ENCODE measurements at places on chromosomes 5 and 9.

DNA sequence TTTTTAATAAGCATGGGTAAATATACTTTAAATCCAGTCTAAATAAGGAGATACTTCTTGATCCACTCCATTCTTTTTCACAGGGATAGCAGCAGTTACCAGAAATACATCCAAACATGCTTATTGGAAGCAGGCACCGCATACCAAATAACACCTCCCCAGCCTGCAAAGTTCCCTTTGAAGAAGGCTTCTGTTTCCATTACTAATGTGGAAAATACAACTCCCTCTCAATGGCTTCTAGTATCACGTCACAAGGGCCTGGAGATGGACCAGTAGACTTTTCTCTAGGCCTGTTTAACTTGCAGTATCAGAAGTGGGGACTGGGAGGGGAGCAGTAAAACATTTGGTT, 20.8 kb downstream of the TMEM245 start:
- no peak for DNase-seq

- peak; percentile 41 for DNase-seq
Measured at GRCh38 chr5:137735555-137736284, at the start of gene KLHL3. Gene KLHL3 (minus strand): TSS chr5:137736089. CDS start chr5:137735646, 443 bp downstream.

DNA sequence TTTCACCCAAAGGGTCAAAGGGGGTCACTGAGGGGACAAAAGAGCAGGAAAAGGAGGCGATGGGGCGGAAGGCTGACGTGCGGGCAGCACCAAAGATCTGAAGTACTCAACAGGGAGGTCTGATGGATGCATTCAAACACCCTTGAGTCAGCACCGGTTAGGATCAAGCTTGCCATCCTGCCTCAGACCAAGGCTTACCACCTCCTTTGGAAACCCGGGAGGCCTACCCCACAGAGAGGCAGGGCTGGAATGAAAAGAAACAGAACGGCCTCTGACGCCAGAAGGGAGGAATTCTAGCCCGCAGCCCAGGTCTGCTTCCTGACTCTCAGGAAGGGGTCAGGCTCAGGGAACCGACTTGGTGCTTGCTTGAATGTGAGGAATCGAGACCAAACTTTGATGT, 125.6 kb downstream of the PAPPA start:
- DNase-seq, result no peak

DNA sequence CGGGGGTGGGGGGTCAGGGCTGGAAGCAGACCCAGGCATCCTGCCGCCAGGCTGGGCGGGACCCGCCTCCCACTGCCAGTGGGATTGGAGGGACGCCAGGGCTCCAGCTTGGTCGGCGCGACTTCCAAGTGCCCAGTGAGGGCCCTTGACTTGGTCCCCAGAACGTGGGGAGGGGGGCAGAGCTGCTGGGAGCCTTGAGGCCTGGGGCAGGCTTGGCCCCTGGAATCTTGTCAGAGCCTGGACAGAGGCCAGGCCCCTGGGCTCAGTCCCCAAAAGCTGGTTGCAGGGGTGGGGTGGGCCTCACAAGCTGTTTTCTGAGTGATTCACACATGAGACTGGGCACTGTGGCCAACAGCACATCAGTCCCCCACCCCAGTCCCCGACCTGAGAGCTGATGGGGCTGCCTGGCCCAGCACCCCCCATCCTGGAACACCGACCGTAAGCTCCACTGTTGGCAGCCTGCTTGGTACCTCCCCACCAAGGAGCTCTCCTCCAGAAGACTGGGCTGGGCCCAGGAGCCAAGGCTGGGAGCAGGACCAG, 526 bp downstream of the CLIC3 start:
- DNase-seq, result no peak

GRCh38 chr9:68625559-68625958, 79.5 kb upstream of the PIP5K1B start:
- no peak for DNase-seq

GRCh38 chr5:130055572-130055971, 151.3 kb downstream of the CHSY3 start:
- DNase-seq, result no peak

- DNase-seq, result no peak
Measured at GRCh38 chr9:81191222-81191621, 498.1 kb downstream of the TLE1 start.

- no peak for DNase-seq
Measured at GRCh38 chr5:171323806-171324632, 15.0 kb downstream of the TLX3 start.

- no peak for DNase-seq
Measured at GRCh38 chr5:15007646-15008045, 136.1 kb upstream of the ANKH start.

DNA sequence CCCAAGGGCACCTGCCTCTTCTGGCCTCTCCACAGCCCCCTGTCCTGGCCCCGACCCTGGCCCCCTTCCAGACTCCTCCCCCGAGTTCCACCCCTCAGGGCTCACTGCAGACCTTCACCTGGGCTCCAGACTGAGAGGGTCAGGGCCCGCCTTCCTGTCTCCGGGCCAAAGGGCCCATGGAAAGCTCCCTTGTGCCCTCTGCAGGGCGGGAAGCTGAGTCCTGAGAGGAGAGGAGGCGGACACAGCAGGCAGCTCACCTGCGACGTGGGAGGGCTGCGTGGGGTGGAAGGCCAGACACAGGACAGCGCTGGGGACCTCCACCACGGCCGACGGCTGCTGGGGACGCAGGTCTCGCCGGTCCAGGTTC, 20.6 kb downstream of the DYNC2I2 start:
- DNase-seq, result no peak

GRCh38 chr5:54091307-54092130, 218.9 kb downstream of the ARL15 start:
- DNase-seq, result no peak

DNA sequence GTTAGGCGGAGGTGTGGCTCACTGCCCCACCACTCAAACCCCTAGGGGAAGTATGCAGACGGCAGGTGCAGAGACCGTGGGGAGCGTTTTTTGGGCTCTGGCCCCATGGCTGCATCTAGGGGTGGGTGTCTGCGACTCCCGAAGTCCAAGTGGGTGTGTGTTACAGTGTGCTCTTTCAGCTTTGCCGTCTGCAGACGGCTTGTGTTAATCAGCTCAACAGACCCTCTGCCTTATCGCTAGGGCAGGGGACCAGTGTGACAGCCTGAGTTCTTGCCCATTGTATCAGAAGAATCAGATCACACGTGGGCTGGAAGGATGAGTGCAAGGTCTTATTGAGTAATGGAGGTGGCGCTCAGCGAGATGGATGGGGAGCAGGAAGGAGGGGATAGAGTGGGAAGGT, 162.8 kb downstream of the ENC1 start:
- DNase-seq, result no peak

GRCh38 chr9:124621371-124622328, 114.5 kb upstream of the NR5A1 start:
- no peak for DNase-seq

- DNase-seq, result no peak
Measured at GRCh38 chr5:139495638-139496435, 13.3 kb upstream of the STING1 start.

GRCh38 chr5:121164632-121165031, 687.0 kb upstream of the FTMT start:
- no peak for DNase-seq

DNA sequence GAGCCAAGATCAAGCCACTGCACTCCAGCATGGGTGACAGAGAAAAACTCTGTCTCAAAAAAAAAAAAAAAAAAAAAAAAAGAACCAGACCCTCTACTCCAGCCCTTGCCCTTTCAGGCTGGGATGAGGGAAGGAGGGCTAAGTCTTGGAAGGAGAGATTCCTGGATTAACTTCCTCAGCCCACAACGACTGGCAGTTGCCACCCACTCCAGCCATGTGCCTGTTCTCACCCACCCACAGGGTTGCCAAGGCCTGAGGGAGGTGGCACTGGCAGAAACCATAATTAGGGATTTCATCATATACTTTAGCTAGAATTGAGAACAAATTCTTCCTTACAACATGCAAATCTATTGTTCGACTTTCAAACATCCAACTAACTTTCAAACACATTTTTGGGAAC, 87.8 kb upstream of the SLC30A5 start:
- DNase-seq, result no peak

DNA sequence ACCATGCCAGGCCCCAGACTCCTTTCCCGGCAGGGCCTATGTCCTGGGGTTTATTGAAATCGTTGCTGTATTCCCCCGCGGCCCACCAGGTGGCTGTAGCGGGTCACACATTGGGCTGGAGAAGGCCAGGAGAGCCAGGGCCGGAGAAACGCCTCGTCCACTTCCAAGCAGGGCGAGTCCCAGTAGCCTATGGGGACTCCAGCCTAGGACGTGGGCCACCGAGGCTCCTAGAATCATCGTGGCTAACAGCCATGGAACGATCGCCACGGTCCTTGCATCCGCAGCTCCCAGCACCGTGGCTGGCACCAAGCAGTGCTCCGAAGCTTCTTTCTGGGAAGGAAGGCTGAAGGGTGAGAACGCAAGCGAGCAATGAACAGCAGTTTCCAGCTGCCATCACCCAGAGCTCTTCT, 87.7 kb downstream of the ENTREP1 start:
- DNase-seq, result no peak

DNA sequence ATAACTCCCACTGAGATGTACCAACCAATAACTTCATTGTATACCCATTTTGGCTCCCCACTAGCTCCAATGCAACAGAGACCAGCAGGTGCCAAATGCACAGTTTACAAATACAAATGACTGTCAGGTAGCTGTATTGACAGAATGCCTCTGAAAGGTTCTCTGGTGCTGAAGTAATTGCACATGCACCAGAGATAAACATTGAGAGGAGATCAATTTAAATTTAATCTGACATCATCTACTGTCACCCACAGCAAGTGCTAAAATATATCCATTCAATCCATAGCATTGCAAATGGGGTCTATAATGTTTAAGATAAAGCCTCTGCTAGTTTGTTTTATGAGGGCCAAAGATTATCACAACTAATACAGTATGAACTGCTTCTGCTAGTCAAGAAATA, 80.2 kb downstream of the STX17 start:
- no peak for DNase-seq

- DNase-seq, result no peak
Measured at GRCh38 chr5:31806561-31806960, 167.6 kb downstream of the PDZD2 start.

DNA sequence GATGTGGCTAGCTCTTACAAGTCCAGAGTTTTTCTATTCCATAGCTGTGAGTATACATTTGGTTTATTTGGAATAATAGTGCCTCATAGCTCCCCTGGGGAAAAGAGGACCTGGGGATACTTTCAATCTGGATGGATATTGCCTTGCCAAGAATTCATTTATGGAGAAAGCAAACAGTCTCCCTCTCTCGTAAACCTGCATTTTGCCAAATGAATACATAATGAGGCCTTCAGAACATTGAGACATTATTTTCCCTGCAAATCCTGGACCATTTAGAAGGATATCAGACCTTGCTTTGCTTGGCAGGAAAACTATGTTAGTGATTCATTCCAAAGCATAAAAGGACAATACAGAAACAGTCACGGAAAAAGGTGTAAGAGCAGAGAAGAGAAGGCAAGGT, 569.6 kb upstream of the BRINP1 start:
- no peak for DNase-seq

DNA sequence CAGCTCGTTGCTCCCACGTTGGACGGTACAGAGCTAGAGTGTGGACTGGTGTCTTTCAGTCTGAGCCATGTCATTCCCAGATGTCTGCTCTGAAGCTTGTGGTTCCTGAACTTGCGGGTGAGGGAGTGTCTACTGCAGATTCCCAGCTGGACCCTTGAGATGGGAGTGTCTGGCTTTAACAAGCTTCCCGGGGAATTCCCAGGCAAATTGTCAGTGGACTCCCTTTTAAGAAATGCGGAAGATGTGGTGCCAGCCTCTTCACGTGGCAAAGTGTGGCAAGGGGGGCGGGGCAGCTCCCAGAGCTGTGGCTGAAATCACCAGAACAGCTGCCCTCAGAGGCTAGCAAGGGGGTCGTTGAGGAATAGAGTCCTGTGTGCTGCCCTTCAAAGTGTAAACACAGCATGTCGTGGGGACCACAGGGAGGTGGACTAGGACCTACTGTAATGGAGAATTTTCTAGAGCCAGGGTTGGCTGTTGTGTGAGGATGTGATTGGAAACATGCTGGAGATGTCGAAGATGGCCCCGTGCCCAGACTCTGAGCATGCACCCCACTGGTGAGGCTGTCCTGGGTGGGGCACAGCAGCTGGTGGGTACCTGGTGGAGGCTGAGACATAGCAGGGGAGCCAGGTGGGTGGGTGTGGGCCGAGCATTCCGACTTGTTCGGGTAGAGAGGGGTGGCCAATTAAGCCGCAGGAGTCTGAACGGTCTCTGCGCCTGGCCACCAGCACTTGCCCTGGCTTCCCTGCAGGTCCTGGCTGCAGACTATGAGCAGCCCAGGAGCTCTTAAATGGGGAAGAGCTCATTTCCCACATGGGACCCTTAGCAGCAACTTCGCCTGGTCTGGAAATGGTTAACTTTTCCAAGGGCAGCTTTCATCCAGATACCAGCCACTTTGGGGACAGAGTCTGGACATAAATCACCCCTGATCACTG, 37.4 kb downstream of the PRRX2 start:
- DNase-seq, result no peak

- DNase-seq, result no peak
Measured at GRCh38 chr9:126893079-126893478, 21.5 kb upstream of the RALGPS1 start.

DNA sequence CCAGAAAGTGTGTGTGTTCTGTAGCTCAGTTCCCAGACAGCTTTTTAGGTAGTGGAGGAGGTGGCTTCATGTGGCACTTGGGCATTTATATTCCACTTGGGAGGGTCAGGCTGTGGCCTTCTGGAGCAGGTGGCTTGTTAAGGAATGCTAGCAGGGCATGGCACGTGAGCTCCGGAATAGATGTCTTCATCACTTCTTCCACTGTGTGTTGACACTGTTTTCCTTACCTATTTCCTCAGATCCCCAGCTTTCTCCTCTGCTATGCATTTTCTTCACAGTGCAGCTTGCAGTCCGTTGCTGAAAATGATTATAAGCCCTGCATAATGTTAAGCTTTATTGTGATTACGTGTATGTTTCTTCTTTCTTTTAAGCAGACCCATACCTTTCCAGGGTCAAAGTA, 3.3 kb upstream of the MAML1 start:
- DNase-seq, result no peak

- DNase-seq, result no peak
Measured at GRCh38 chr5:83364312-83365299, 106.9 kb upstream of the VCAN start.

- no peak for DNase-seq
Measured at GRCh38 chr5:123997064-123997461, 485.1 kb downstream of the CSNK1G3 start.

- no peak for DNase-seq
Measured at GRCh38 chr5:38605610-38606009, 49.2 kb upstream of the LIFR start.

DNA sequence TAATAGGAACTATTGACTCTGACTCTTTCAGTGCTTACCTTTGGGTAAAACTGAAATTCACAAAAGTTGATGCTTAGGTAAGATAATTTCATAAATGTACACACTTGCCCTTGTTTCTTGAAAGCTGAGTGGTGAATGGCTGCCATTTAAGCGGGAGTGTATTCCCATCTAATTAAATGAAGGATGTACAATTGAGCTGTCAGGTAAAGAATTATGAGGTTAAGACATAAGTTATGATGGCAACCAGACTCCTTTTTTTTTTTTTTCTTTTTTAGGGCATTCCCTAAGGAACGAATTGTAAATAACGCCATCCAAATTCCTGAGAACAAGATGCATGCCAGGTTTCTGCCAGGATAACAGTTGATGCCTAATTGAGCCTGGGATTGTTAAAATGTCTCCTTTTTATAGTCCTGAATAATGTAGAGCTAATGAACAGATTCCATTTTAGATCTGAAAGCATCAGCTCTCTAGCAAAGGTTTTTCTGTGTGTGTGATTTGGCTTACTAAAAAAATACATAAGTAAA, 199.7 kb downstream of the ISL1 start:
- DNase-seq, result no peak

Data from CD4-positive, alpha-beta T cell treated with Interleukin-6 at 100 ng/mL for 8 hours (primary cell).